ENCODE measurements at places on chromosomes 1 and 21.

DNA sequence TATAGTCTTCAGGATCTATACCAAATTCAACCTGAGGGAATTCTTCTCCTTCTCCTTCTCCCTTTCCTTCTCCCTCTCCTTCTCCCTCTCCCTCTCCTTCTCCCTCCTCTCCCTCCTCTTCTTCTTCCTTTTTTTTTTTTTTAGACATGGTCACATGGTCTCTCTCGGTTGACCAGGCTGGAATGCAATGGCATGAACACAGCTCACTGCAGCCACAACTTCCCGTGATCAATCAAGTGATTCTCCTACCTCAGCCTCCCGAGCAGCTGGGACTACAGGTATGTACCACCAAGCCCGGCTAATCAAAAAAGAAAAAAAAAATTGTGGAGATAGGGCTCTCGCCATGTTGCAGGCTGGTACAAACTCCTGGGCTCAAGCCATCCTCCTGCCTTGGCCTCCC is 51.5 kb downstream of the DNAI4 start:
- DNase-seq, result no peak

DNA sequence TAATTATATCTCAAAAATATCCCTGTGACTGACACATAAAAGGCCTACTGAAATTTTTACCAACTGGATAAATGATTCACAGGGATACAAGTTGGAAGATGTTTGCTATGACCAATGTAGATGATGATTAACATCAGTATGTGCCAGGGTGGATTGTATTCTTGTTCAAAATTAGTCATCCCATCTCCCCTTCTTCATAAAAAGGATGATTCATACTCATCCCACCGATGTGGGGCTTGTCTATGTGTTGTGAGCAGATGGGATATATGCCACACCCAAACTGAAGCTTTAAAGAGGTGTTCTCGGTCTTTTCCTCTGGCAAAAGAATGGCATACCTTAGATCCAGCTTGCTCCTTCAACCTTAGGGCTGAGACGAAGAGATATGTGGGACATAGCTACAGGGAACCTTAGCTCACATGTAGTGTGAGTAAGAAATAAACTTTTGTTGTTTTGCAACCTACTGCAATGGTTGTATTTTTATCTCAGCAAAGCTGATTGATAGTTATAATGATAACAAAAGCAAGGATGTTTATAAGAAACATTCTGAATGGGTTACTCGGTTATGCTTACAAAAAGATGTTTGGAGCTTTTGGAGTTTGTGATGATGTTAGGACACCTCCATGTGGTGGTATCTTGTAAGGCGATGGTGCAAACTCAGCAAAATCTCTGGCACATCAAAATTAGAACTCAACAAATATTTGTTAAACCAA is 29.4 kb downstream of the SPATA17 start:
- DNase-seq, result peak; percentile 23

- DNase-seq, result no peak
Measured at GRCh38 chr21:35026617-35027562, 22.2 kb downstream of the RUNX1 start.

DNA sequence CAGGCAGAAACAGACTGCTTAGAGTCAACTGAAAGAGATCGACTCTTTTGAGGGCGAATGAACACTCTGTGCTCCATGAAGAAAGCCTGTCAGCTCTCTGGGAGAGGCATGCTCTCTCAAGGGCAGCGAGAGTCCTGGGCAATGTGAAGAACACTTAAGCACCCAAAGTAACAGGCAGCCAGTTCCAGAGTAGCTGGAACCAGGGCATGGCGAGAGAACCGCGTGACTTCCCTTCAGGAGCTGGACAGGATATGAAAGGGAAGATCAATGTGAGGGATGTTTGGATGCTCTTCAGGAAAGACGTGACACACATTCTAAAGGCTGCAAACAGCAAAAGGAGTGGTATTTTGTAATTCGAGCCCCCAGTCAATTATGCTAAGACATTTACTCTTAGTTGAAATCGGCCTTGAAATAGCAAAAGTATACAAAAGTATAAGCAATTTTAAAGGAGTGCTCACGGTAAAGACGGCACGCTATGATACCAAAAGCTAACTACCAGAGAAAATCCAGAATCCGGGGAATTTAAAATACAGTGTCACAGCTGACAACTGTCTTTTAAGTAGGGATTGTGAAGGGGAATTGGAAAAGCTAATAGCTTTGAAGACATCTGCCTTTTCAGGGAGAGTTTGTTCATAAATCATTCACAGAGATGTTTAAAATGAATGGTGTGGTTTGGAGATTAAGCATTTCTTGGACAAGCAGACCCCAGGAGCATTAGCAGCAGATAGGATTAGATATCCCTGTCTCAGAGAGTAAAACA is 20.8 kb downstream of the ADAMTS5 start:
- no peak for DNase-seq

DNA sequence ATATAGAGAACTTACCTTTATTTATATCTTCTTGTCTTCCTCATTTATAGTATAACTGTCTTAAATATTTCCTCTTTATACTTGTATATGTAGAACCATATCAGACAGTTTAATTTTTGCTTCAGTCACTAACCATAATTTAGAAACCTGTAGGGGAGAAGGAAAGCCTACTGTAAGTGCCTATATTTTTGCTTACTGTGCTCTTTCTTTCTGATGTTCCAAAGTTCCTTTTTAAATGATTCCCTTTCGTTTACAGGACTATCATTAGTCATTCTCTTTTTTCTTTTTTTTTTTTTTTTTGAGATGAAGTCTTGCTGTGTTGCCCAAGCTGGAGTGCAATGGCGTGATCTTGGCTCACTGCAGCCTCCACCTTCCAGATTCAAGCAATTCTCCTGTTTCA is 109.7 kb downstream of the CENPF start:
- DNase-seq, result no peak
